ENCODE measurements at places on chromosomes 16 and 17.
A peak's percentile ranks its signal among the peaks of the same experiment; 100 is the strongest.

- no peak for DNase-seq
Observed at GRCh38 chr17:12250973-12251372, 230.3 kb downstream of the MAP2K4 start.

DNA sequence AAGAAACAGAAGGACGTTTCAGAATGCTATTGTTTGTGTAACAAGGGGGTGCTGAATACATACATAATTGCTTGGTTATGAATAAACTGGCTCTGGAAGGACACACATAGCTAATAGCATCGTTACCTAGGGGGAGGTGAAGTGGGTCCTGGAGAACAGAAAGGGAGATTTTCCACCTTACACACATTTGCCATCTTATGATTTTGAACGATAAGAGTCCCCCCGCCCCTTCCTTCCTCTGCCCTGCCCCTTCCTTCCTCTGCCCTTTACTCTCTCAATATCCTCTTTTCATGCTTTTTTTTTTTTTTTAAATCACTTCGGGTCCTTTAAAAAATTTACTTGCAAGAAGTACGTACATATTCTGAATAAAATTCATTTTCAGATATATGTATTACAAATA is 902 bp upstream of the DHRS7B start:
- no peak for DNase-seq

- DNase-seq, result no peak
Observed at GRCh38 chr17:73042809-73043685, 49.4 kb downstream of the SLC39A11 start.

GRCh38 chr17:19513897-19514488 is 19.7 kb upstream of the SLC47A1 start:
- DNase-seq, result peak; percentile 44

DNA sequence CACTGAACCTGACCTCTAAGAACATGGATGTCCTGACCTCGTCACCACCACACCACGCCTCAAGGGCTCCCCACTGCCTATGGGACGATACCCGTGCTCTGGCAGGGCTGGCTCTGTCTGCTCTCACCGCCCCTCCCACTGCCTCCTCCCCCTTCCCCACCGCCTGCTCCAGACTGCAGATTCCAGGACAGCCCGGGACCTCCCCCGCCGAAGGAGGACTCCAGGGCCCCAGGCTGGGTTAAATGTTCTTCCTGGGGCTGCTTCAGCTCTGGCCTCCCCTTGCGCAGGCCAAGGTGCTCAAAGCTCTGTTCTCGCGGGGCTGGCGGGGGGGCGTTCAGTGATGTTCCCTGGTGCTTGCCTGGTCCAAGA is 3.1 kb downstream of the NPW start:
- DNase-seq, result peak; percentile 20

DNA sequence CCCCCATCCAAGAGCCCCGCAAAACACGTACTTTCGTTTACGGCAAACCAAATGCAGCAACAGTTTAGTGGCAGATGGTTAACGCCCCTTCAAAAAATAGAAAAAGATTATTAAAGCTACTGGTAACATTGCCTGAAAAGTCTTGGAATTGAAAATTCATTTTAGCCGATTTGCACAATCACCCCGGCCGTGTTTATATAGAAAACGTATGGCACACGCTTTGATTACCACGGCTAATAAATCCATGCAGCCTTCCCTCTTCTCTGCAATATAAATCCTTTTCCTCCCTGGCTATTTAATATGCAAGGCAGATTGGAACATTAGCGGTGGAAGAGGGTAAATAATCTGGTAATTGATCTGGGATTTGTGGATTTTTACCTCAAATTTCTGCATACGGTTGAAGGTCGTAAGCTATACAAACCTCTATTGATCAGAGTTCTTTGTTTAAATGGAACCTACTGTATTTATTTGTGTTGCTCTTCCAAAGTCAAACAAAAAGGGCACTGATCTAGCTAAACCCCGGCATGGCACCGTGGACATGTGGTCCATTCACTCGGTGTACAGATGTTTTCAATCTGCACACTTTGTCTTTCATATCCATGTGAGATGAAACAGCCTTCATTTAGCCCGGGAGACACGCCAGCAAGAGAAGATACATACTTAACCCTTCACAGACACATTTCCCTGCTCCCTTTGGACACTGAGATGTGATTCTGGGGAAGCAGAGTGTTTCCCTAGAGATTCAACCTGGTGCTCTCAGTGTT is 238.1 kb upstream of the MAF start:
- no peak for DNase-seq

- no peak for DNase-seq
Observed at GRCh38 chr17:40192961-40193360, 15.7 kb downstream of the RAPGEFL1 start.

DNA sequence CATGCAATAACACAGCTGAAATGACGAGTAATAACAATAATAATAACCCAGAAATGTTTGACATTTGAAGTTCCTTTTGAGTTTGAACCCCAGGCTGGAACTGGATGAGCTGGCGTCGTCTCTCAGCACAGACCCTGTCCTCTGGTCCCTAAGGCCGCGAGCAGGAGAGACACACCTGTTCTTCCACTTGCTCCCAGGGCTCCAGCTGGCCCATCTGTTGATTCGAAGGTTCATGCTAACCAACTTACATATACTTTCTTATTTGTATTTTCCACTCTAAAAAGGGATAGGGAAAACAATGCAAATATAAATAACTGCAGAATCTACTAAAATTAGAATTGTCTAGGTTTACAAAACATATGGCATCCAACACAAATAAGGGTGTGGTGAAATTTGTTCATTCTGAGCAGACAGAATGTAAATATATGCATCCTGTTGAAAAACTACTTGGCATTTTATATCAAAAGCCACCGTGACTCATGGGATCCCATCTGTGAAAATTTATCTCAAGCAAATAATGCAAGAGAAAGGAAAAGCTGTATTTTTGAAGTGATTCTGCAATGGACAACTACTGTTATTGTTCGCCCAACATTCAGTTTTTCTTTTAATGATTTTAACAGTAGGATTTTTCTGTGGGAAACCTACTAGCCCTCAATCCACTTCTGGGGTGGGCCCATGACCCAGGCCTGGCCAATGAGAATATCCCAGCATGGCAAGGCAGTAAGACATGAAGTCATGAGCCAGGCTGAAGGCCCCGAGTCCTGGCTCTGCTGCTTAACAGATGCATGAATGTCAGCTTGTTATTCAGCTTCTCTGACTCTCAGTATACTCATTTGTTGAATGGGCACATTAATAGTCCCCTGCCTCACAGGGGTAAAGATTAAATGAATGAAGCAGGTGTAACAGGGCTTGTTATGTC is 13.2 kb upstream of the RGS9 start:
- no peak for DNase-seq

DNA sequence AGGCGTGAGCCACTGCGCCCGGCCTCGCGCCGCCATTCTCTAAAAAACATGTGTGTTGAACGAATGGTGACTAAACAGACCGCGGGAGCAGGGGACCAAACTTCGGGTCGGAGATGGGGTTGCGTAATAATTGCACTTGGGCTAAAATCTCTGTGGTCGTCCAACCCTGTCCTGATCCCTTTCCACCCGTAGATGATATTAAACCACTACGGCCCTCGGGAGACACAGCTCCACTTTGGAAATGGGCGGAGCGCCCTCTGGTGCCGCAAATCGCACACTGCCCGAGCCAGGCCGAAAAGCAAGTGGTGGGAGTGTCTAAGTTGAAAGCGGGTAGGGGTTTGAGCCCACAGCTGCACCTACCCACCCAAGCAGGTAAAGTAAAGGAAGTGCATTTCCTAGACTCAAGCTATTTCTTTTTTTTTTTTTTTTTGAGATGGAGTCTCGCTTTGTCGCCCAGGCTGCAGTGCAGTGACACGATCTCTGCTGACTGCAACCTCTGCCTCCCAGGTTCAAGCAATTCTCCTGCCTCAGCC is 17.0 kb downstream of the CAVIN1 start:
- DNase-seq, result peak; percentile 34

DNA sequence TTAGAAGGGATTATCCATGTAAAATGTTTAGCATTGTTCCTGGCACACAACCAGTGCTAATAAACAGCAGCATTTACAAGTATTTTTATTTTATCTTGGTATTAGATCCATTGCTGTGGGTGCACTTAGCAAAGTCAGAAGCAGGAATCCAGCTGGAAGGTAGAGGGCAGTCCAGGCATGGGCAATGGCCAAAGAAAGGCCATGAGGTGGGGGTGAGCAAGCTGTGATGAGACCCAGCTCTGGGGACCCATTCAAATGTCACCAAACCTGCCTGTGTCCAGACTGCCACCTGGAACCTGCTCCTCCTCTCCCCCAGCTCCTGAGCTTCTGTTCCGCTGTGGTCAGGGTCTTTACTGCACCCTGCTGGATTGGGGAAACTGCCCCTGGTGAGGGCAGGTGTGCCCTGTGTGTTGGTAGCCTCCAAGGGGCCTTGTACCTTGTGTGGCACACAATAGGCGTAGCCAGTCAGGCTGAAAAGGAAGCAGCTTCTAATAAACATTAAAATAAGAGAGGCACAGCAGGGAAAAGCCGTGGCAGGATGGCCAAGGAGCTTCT is 118.0 kb upstream of the CRHR1 start:
- no peak for DNase-seq
